Activated T-cell treated with anti-CD3 and anti-CD28 coated beads, Interleukin-2, amount 50 U/mL, for 48 hours (primary cell): ENCODE measurements at places on chromosomes 7 and 10.

- DNase-seq, result no peak
Measured at GRCh38 chr7:48708635-48709034, 215.7 kb upstream of the CDC14C start.

DNA sequence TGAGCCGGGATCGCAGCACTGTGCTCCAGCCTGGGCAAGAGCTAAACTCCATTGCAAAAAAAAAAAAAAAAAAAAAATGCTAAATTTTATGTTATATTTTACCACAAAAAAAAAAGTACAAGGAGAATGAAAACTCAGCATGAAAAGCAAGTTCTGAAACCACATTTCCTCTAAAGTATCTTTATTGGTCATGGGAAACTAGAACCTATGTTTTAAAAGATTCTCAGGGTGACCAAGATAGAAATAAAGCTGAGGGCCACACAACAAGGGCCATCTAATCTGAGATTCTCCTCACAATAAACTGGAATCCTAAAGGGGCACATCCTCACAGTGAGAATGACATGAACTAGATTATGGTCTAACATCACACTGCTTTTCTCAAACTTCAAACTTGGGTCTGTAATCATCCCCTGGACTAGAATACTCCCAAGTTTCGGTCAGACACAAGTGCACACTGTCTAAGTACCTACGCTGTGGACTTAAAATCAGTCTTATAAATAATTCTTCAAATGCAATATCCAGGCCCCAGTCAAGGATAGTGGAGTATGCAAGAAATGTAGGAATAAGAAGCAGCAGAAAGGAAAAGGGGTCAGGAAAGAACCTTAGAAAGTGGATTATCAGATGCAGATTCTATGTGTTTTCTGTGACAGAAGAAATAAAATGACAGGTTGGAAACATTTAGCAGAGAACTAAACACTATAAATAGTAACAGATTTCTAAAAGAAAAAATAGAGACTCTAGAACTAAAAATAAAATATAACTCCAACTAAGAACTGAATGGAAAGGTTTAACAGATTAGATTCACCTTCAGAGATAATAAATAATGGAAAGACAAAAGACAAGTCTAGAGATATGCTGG, 49.9 kb downstream of the COA1 start:
- DNase-seq, result no peak

DNA sequence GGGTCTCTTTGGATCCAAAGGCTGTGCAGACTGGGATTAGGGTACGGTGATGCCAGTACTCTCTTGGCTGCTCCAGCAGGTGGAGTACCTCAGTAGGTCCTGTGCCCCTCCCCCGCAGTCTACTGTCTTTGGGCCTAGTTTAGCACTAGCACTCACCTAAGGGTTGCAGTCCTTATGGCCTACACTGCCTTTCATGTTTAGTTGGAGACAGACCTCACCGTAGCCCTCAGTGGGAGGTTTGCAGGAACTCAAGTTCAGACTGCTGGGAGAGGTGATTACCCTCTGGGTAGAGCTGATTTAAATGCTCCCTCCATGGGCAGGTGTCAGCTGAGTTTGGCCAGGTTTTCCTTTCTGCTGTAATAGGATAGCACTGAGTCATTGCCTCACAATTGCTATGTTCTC, 210.8 kb upstream of the TMEM196 start:
- DNase-seq, result no peak

GRCh38 chr7:88165697-88166096, 54.1 kb downstream of the SRI start:
- DNase-seq, result no peak

- no peak for DNase-seq
Measured at GRCh38 chr10:80647173-80647833, 109.6 kb downstream of the SH2D4B start.

GRCh38 chr10:100568912-100569311, 33.2 kb downstream of the HIF1AN start:
- DNase-seq, result no peak

GRCh38 chr10:93852476-93853095, 41.2 kb upstream of the SLC35G1 start:
- no peak for DNase-seq

DNA sequence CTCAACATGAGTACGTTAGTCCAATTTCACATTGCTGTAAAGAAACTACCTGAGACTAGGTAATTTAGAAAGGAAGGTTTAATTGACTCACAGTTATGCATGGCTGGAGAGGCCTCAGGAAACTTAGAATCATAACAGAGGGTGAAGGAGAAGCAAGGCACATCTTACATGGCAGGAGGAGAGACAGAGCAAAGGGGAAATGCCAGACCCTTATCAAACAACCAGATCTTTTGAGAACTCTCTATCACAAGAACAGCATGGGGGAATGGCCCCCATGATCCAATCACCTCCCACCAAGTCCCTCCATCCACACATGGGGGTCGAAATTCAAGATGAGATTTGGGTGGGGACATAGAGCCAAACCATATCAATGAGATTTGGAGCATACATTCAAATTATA, 34.6 kb upstream of the PDSS1 start:
- no peak for DNase-seq
